Epithelial cell of esophagus (primary cell): ENCODE measurements at places on chromosomes 5 and 9.

DNA sequence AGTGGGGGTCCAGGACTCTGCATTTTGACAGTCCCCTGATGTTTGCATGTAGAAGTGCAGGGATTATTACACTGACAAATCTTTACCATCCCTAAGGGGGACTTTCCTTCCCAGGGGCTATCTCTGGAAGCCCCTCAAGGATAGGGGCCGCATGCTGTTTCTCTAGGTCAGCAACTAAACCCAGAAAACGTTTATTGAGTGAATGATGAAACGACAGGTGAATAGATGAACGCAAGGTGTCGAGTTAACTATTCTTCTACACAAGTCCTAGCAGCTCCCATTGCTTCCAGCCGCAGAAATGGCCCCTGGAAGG is 281 bp upstream of the HSD17B4 start:
- DNase-seq: no peak

DNA sequence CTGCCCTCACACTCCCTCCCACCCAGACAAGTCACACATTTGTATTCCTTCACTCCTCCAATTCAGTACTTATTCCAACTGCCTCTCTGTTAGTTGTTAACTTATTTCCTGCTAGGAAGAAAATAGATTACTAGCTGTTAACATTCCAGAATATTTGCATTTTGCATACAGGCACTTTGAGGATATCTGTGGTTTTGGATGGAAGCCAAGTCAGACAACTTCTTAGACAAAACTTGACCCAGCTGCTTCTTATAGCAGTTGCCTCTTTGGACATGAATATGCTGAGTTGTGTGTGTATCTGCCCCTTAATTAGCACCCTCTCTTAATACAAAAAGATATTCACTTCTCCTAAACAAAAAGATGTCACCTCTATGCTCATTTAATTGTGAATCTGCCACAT is 1280.6 kb upstream of the ACO1 start:
- DNase-seq: peak; percentile 38

- DNase-seq: no peak
Measured at GRCh38 chr5:3092664-3093063, 341.2 kb upstream of the IRX2 start.

DNA sequence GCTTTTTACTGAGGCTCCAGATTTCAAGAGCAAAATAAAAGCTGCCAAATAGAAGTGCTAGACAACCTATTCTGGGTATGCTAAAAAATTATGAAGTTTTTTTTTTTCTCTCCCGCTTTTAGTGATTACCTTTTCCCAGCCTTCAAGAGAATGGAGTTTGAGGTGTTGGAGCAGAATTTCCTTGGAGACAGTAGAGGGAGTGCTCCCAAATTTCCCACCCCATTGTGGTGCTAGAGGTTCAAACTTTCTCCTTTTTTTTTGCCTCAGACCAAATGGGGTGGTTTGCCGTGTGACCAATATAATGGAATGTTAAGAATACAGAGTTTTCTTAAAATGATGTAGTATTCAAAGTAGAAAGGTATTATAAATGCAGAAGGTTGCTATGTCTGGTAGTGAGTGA is 244.2 kb upstream of the RIOK2 start:
- DNase-seq: no peak

- DNase-seq: no peak
Measured at GRCh38 chr5:82924226-82925060, 152.8 kb downstream of the TMEM167A start.

DNA sequence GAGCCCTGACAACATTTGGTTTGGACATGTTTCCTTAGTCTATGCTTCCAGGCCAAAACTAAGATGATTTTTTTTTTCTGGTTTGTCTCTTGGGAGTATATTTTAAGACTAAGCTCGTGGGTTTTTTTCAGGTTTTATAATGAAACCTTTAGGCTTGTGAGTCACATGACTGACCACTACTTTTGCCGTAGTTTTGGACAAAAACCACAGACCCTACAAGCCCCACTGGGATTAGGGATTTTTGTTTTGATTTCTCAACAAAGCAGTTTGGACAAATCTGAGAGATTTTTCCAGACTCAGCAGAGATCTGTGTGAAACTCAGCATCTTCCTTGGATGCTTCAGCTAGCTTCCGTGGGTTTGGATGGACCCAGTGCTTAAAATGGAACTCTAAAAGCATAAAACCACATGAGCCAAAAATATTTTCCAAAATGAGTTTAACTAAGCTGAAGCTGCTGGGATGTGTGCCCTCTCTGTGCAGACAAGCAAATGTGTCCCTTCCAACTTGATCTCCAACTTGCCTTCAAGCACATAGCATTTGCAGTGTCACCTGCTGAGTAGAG is 70.3 kb upstream of the SMIM15 start:
- no peak for DNase-seq

GRCh38 chr5:18483451-18483850 is 849.2 kb downstream of the TAF11L14 start:
- peak; percentile 71 for DNase-seq

DNA sequence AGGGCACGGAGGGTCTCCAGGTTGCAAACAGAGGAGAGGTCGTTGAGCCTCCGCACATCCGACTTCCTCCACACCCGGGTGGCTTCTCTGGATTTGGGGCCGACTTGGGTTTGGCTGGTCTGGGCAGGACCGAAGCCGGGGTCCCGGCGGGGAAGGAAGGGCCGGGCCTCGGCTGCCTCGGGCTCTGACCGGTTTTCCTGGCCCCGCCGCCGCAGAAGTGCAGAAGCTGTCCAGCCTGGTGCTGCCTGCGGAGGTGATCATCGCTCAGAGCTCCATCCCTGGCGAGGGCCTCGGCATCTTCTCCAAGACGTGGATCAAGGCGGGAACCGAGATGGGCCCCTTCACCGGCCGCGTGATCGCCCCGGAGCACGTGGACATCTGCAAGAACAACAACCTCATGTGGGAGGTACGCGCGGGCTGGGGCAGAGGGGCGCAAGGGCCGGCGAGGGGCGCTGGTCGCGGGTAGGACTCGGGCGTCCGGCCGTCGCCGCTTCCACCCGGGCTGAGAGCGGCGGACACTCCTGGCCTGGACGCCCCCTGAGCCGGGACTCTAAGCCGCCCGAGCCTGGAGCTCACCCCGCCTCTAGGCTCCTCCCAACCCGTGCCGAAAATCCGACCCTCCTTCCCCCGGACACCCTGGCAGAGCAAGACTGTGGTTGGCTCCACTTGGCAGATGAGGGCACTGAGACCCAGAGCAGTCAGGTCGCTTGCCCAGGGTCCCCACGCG is 2.2 kb downstream of the PRDM12 start:
- no peak for DNase-seq

- peak; percentile 42 for DNase-seq
Measured at GRCh38 chr9:129275626-129276247, 97.7 kb upstream of the IER5L start.

DNA sequence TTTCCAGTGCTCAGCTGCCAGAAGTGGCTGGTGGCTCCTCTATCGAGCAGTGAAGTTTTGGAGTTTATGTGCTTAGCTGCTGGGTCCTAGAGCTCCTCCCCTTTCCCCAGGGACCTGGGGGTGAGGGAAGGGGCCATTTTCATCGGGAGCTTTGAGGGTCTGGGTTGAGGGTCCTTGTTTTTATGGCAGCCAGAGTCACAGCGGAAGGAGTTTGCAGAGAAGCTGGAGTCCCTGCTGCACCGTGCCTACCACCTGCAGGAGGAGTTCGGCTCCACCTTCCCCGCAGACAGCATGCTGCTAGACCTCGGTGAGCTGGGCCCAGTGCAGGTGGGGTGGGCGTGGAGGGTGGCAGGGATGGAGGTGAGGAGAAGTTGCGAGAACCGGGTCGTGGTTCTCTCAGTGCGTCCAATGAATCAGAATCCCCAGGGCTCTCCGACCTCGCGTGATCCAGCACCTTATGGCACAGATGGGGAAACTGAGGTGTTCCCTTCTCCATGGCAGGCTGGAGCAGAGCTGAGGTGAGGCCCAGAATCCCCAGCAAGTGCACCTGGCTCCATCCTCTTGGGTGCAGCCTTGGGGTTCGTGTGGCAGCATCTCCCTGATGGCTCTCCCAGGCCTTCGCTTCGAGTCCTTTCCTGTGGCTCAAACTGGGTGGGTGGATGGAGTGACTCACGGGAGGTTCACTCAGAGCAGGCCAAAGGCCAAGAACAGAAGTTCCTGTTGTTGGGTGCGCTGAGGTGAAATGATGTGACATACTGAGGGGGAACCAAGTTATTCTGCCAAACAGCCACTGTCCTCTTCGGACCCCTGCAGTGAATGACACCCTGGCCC is 21.7 kb upstream of the DOLPP1 start:
- no peak for DNase-seq

GRCh38 chr5:91162534-91163381 is 220.4 kb downstream of the ARRDC3 start:
- peak; percentile 98 for DNase-seq

DNA sequence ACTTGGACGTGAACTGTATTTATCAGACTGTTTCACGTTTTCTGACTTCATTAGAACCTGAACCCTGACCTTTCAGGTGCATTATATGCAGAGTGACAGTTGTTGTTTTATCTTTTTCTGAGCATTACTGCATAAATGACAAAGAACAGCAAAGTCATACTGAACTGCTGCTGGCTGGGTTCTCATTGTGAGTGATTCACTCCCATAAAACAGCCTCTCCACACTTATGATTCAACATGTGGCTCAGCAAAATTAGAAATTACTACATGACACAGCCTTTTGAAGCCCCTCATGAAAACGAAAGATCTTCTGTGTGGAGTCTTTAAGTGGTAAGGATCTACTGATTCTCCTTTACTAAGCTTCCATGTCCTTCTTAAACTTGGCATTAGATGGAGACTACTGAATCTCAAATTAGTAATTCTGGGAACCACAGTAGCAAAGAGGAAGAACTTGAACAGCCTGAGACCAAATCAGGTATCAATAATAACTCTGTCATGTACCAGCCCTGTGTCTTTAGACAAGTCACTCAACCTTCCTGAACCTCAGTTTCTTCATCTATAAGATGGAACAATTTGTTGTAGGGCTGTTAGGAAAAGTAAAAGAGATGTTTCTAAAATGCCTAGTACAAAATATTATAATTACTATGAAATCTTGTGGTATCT is 172.3 kb upstream of the GNA14 start:
- DNase-seq: peak; percentile 62

- no peak for DNase-seq
Measured at GRCh38 chr9:100670719-100671118, 92.8 kb downstream of the CAVIN4 start.

DNA sequence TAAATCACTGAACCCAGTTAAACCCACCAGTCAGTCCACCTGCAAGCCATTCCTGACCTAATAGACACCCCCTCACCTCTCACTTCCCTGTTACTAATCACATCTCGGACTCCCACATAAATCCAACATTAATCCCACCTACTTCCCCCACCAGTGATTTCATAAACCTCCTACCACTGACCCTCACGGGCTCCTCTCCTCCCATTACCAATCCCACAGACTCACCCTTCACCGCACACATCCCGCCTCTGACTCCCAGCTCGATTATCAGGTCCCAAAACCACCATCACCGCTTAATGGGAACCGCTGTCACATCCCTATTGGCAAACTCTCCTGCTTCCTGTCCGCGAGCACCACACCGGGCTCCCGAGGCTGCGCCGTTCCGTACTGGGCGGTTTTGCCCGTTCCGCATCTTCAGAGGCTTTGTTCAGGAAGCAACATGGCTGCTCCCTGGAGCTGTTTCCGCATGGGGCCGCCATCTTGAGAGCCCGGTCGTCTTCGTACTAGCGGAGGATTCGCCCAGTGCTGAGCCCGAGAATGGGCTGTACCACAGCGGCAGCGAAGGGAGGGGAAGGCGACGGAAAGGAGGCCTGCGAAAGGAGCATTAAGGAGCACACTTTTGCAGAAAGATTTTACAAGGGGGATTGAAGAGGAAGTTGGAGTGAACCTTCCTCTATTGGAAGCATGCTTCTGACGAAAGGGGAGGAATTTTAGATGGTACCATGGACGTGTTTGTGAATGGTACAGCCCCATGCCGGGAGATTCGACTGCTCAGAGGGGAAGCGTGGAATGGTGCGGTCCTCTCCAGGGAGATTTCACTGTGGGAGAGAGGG is at the start of gene ZNF300:
TSS of gene ZNF300 (minus strand) at position 502 of the 833 bp plus-strand sequence. CDS start 1,825 bp downstream, outside the sequence.
- peak; percentile 96 for DNase-seq
